ENCODE measurements at places on chromosomes 6 and 20.
A peak's percentile ranks its signal among the peaks of the same experiment; 100 is the strongest.

GRCh38 chr6:79421707-79422484 lies 115.3 kb downstream of the LCA5 start:
- no peak for DNase-seq

DNA sequence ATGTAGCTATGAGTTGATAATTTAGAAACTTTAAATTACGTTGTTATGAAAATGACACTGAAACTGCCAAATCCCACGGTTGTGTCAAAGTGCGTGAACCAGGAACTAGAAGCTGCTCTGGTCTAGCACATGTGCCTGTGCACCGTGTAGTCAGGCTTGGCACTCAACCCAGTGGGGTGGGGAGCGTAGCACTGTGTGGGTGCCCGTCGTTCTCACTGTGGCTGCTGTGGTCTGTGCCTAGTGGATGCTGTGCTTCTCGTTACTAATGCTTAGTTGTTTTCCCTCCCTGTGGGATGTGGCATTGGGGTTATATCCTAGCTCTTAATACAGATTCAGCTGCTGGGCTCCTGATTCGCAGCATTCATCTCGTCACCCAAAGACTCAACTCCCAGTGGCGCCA lies 46.2 kb upstream of the ADIG start:
- DNase-seq: no peak

- DNase-seq: no peak
These were observed 54.6 kb downstream of the QRSL1 start for GRCh38 chr6:106684011-106684410.

GRCh38 chr6:28585335-28585734 lies 59.7 kb downstream of the GPX5 start:
- DNase-seq: no peak

DNA sequence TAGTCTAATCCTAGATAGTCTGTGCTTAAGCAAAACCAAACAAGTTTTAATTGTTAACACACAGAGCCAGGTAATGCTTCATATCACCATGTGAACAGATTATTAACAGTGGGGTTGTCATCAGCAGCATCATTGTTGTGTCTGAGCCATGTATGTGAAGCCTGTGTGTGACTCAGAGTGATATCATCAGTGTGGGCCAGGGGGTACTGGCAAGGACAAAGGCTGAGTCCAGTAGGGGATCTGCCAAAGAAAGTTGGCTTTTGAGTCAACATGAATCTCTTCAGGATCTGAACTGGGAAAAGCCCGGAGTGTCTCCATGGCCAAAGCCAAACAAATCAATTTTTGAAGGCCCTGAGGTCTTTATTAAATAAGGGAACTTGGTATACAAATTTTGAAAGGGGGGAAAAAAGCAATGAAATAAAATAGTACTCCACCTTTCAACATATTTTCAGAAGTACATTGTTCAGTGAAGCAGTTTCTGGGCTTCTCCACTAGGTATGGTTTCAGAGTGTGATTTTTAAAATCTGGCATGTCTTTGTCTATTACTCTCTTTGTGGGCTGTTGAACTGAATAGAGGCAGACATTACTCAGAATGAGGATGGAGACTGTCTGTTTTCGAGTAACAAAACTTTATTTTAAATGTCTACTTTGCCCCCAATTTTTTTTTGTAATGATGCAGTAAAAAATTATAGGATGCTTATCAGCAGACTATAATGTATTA lies 444.2 kb upstream of the JAG1 start:
- DNase-seq: no peak

- DNase-seq: no peak
These were observed 98.2 kb downstream of the THBS2 start for GRCh38 chr6:169155481-169155880.

DNA sequence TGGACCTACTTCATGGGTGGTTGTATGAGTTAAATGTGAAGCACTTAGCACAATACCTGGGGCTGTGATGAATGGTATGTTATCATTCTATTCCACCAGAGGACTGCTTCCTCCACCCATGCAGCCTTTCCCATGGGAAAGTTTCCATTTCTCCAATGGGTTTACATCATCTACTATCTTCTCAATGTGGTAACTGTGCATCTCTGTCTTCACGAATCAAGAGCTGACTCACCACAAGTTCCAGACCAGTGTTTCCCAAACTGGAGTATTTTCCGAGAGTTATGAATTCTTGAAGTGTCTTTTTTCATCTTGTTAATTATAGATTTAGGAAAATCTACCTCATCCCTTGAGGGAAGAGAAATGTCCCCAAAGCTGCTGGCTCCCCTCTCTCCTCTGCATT lies 182.8 kb downstream of the UNC5CL start:
- DNase-seq: no peak

GRCh38 chr20:63163596-63164483 lies 52.1 kb downstream of the YTHDF1 start:
- peak; percentile 44 for DNase-seq

GRCh38 chr6:158226655-158227512 lies 58.7 kb downstream of the GTF2H5 start:
- DNase-seq: peak; percentile 52

DNA sequence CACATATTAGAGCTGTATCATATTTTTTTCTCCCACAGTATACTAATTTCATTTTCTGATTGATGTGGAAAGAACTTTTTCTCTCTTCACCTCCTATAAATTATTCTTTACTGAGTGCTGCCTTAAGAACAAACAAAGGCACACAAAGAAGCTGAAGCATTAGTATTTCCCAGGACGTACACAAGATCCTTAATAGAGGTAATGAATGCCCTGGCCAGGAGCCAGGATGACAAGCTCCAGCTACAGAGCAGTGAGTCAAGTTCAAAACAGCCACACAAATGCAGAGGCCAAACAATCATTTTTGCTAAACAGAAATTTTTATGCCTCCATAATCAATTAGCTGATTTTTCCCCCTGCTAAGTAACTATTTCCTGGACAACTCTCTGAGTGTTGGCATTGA lies 639.6 kb downstream of the EPHA7 start:
- DNase-seq: no peak

DNA sequence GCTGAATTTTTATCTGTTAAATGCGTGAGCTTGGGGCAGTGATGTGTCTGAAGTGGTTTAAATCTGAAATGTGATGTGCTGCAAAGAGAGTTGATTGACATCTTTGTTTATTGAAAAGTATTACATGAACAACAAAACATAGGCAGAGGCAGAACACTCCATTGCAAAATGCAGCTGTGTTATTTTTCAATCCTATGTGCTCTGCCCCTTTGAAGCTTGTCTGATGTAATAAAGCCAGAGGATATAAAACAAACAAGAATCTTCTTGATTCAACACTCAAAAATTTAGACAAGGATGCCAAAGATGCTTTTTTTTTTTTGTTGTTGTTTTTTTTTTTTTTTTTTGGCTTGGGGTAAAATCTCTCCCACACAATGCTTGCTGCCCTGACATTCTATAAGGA lies 482.4 kb upstream of the MMS22L start:
- DNase-seq: no peak

GRCh38 chr6:49327005-49327404 lies 136.0 kb downstream of the MMUT start:
- no peak for DNase-seq
